ENCODE measurements at places on chromosomes 7 and 10. TPM values are rescaled to one million over a fixed set of nuclear protein-coding genes. Genes with fewer than 3 reads are reported as not detected.
A peak's percentile ranks its signal among the peaks of the same experiment; 100 is the strongest.

Gene CYP3A5
- polyA plus RNA-seq, result 1.9 TPM

Gene H2AZ2
- 232 TPM for polyA plus RNA-seq

Gene OR2A5
- polyA plus RNA-seq, result not detected

Gene SERPINE1
- 1,153 TPM for polyA plus RNA-seq

DNA sequence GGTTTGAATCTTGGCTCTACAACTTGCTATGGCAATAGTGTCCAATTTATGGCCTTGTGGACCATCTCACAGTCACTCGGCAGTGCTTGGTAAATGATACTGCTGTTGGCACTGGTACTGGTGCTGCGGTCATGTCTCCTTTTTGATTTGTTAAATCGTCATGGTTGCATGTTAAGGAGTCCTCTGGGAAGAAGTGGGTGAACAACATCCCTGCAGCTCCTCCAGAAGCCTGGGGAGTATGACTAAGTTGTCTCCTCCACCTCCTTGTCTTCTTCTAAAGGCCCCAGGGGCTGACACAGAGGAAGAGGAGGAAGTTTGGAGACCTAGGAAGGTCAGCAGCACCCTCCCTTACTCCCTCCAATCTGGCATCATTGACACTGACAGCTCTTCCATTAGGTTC, 8.5 kb downstream of the ITPRIP start:
- H3K27ac ChIP-seq, result peak overlapping the region; percentile 91
- peaks cover 70% of the 10 kb centered on the region for H3K4me1 ChIP-seq
- H3K36me3 ChIP-seq, result peaks cover 2% of the 10 kb centered on the region

Measured in fibroblast of lung (primary cell).